ENCODE measurements at places on chromosomes 2 and 18.

DNA sequence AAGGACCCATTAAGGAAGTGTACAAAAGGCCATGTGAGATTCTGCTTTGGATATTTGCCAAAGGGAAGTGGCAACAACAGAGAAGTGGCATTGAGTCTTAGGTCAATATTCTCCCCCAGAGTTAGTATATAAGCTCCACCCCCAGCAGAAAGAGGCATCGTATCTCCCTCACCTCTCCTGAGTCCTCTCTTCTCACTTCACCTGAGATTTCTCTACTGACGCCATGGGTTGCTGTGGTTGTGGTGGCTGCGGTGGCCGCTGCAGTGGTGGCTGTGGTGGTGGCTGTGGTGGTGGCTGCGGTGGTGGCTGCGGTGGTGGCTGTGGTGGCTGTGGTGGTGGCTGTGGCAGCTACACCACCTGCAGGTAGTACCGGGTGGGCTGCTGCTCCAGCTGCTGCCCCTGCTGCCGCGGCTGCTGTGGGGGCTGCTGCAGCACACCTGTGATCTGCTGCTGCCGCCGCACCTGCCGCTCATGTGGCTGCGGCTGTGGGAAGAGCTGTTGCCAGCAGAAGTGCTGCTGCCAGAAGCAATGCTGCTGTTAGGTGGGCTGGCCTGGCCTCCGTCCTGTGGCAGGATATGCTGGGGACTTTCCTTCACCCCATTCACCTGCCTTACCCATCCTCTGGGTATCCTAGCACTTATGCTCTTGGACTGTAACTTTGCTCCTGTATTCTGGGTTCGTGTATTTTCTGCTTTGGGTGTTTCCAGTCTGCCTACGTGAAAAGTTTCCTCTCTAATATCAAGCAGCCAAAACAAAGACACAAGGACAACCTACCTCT, 5.9 kb downstream of the SCYGR3 start:
- no peak for DNase-seq

GRCh38 chr2:43460611-43461365, 135.1 kb downstream of the THADA start:
- DNase-seq: no peak

- no peak for DNase-seq
Observed at GRCh38 chr18:58513615-58514335, 115.1 kb downstream of the ALPK2 start.

DNA sequence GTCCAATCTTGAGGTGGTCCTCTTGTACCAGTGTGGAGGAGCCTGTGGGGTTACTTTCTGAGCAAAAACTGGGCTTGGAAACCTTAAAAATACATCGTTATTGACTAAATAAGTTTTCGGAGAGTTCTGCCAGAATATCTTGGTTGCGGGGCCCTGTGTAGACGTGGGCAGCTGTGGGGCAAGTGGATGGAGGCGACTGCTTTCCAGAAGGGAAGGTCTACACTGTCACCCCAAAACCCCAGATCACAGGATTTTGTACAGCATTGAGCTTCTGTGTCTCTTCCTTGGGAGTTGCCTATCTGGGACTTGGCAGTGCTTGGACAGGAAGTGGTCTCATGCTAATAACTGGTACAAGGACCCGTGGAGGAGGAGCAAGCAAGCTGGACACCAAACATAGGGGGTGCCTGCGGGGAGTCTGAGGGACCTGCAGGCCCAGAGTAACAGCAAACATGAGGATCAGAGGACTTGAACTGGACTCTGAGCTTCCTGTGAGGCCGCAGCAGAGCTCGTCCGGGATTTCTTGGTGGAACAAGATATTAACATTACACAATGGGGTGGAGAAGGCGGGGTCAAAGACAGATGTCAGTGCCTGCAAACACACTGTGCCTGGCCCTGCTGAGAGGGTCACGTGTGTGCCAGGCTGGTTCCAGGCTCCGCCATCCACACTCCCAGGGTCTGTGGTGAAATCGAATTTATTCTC, 48.0 kb upstream of the CTLA4 start:
- DNase-seq: no peak

DNA sequence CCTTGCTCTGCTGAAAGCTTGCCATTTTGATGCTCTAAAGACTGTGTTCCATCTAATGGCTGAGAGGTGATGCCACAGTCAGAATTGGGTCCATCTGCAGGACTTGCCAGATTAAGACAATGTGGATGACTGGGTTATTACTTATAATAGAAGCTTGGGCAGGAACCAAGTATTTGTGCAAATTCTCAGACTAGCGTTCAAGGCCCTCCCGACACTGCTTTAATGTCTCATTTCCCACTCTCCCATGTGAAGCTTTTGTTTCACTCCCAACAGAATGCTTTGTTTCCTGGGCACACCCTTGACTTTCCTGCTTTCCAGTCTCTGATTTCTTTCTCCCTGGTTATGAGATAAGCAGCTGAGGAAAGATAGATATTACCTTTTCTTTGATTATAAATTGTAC, 215.8 kb downstream of the KCNS3 start:
- no peak for DNase-seq

- DNase-seq: no peak
Observed at GRCh38 chr2:220445429-220446105, 818.1 kb downstream of the SLC4A3 start.

- peak; percentile 56 for DNase-seq
Observed at GRCh38 chr2:118013221-118013723, 598 bp downstream of the CCDC93 start.

DNA sequence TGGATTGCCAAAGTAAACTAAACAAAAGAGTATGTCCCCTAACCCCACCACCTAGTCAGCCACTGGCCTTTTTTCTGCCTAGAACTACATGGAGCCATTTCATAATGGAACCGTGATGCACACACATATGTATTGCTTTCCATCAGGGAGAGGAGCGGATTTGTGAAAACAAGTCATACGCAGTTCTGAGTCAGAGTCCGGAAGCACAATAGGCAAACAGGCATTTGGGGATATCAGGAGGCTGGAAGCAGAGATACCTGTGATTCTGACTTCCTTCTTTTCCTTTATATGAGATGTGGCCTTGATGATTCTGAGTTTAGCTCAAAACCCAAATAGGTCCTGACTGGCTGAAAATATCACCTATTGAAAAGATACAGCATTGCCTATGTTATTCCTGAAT, 93.5 kb downstream of the TMEM163 start:
- DNase-seq: no peak

- DNase-seq: no peak
Observed at GRCh38 chr2:59734743-59735142, 818.7 kb downstream of the BCL11A start.

GRCh38 chr2:158482594-158482993, 25.8 kb downstream of the PKP4 start:
- no peak for DNase-seq

- DNase-seq: no peak
Observed at GRCh38 chr2:168165985-168166901, 81.2 kb downstream of the STK39 start.

GRCh38 chr2:152413228-152414030, 78.5 kb downstream of the FMNL2 start:
- no peak for DNase-seq

DNA sequence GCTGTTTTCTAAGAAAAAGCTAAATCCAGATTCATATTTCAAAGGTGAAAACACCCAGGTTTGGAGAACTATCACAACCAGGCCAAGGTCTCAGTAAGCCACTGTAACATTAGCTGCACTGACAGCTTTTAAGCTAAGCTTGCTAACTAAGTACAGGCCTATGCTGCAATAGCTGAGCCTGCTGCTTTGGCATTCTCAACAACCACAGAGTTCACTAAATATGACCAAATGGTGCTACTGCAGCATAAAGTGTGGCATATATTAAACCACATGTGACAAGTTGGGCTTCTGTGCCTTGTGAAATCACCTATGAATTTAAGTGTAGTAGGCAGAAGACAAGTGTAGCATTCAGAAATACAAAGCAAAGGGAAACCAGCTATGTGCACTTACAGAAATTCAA, 206.7 kb downstream of the TCF4 start:
- no peak for DNase-seq

GRCh38 chr2:9373047-9373446, 50.3 kb downstream of the ITGB1BP1 start:
- DNase-seq: no peak

All from GM12892 (cell line).